Stimulated activated CD4-positive, alpha-beta T cell treated with anti-CD3 and anti-CD28 coated beads, Interleukin-2, amount 100 ng/mL, for 24 hours (primary cell): ENCODE measurements at places on chromosomes 13 and 19.
A peak's percentile ranks its signal among the peaks of the same experiment; 100 is the strongest.

- no peak for DNase-seq
Observed at GRCh38 chr19:2309734-2310362, 1.9 kb upstream of the LINGO3 start.

GRCh38 chr13:48790966-48791365 lies 137.2 kb downstream of the CYSLTR2 start:
- no peak for DNase-seq

DNA sequence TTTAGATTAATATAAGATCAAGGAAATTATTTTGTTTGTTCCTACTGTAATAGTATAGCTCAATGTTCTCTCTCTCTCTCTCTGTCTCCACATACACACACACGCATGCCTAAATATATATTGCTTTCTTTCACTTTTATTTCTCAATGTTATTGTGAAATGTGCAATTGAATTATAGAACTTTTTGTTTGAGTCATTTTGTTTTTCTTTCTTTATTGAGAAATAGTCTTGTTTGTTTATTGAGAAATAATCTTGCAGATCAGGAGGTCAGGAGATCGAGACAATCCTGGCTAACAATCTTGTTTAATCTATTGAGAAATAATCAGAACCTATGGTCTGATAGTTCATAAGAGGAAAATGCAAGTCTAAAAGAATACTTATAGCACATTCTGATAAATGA lies 1581.3 kb downstream of the EFNB2 start:
- DNase-seq: no peak

- no peak for DNase-seq
Observed at GRCh38 chr19:42293540-42293939, 8.4 kb upstream of the PRR19 start.

DNA sequence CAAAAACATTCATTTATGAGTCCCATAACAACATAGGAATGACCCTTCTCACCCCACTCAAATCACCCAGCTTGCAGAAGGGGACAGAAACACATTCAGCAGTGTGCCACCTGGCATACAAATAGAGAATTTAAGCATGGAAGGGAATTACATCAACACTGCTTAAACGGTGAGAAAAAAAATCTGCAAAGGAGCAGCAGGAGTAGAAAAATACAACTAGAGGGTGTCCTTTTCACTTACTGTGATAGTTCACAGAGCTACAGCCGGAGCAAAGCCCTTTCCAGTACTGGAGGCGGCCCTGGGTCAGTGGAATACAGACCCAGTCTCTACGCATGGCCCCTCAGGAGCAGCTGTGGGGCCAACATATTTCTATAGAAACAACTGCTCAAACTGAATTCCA lies 764.3 kb upstream of the ARGLU1 start:
- DNase-seq: no peak

DNA sequence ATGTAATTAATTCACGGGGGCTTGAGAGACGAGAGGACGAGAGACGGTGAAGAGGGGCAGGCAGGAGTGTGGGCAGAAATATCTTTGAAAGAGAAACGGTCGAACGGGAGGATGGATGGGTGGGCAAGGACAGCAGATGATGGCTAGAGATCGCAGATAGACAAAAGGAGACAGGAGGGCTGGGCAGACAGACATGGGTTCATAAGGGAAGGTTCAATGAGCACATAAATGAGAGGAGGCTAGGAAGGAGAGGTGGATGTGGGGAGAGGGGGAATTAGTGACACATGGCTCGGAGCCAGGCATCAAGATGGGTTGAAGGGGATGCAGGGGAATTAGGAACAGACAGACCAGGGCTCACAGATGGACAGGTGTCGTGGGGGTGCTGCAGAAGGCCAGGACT lies 1.1 kb downstream of the SYT3 start:
- no peak for DNase-seq

DNA sequence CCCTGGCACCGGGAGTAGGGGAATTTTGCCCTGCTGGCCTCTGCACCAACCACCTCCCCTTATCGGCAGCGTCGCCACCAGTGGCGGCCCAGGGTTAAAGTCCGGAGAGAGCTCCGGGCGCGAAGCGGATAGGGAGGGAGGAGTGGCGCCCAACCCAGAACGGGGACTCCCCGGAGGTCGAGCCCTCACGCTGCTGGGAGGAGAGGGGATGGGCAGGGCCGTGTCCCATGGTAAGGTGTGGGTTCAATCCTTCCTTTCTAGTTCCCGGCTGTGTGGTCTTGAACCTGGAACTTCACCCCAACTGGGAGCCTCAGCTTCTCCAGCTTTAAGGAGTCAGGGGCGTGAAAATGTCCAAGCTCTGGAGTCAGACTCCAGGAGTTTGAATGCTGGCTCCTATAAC lies 23.3 kb upstream of the BCL3 start:
- no peak for DNase-seq

- no peak for DNase-seq
Observed at GRCh38 chr13:50255639-50256038, 240.4 kb downstream of the KCNRG start.

DNA sequence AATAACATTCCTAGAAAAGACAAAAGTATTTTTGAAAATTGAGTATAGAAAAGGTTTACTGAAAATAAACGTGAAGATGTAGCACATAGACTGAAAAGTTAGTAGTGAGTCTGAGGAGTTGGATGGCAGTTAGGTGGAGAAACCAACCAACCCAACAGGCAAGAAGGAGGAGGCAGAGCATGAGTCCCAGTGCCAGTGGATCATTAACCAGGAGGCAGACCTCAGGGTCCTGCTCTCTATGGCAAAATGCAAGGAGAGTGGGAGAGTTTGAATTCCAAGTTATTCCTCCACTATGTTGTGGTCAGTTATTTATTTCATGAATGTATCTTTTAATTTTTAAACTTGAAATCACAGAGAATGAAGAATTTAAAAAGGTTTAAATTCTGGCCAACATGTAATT lies 446.4 kb downstream of the GPC6 start:
- DNase-seq: no peak

DNA sequence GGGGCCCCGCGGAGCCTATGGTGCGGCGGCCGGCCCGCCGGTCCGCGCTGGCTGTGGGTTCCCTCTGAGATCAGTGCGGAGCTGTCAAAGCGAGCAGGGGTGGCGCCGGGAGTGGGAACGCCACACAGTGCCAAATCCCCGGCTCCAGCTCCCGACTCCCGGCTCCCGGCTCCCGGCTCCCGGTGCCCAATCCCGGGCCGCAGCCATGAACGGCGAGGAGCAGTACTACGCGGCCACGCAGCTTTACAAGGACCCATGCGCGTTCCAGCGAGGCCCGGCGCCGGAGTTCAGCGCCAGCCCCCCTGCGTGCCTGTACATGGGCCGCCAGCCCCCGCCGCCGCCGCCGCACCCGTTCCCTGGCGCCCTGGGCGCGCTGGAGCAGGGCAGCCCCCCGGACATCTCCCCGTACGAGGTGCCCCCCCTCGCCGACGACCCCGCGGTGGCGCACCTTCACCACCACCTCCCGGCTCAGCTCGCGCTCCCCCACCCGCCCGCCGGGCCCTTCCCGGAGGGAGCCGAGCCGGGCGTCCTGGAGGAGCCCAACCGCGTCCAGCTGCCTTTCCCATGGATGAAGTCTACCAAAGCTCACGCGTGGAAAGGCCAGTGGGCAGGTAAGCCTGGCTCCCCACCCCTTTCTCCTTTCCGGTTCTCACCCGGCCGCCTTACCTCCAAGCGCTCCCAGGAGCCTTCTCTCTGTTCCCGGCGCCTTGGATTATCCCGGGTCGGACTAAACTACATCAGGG lies at the start of gene PDX1:
Gene PDX1, plus strand, starts transcription at position 67 of the 743 bp plus-strand sequence. Its CDS starts 139 bp downstream, at position 206.
- DNase-seq: no peak

GRCh38 chr19:41555748-41556147 lies 20.2 kb upstream of the CEACAM21 start:
- DNase-seq: no peak

DNA sequence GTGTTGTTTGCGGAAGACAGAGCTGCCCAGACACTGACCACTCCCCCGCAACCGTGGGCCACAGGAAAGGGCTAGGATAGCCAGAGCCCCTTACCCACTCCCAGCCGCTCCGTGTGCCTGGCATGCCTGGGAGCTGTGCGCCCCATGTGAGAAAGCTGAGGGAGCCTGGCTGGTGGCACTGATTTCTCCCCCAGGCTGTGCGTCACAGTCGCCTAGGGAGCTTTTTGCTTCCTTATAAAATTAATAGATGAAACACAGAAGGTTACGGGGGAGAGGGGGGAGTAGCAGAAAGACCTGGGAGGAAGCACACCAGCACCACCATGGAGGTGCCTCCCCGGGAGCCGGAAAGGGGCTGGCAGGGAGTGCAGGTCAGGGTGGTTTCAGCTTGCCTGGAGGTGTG lies 24.7 kb downstream of the DPF1 start:
- no peak for DNase-seq

DNA sequence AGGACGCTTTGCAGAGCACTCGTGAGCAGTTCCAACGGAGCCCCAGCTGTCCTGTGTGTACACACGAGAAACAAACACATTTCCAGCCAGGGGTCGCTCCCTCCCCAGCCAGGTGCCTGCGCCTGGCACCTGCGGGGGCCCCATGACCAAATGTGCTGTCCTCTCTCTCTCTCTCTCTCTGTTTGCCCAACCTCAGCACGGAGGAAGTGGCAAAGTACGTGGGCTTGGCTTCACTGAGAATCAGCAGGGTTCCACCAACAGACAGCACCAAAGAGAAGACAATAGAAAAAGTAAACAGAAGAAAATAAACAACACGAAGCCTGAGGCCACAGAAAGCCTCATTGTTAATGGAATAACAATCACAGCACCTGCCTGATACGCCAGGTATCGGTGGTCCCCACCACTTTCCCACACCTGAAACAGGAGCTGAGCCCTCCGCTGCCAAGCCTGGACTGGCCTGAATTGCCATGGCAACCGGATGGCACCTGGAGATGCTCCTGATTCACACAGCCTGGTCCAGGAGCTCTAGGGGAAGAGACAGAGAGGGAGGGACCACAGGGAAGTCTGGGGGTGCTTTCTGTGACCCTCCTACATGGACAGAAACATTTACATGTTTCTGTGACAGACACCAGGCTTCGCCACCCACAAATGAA lies 103.9 kb upstream of the CACNA1A start:
- no peak for DNase-seq

DNA sequence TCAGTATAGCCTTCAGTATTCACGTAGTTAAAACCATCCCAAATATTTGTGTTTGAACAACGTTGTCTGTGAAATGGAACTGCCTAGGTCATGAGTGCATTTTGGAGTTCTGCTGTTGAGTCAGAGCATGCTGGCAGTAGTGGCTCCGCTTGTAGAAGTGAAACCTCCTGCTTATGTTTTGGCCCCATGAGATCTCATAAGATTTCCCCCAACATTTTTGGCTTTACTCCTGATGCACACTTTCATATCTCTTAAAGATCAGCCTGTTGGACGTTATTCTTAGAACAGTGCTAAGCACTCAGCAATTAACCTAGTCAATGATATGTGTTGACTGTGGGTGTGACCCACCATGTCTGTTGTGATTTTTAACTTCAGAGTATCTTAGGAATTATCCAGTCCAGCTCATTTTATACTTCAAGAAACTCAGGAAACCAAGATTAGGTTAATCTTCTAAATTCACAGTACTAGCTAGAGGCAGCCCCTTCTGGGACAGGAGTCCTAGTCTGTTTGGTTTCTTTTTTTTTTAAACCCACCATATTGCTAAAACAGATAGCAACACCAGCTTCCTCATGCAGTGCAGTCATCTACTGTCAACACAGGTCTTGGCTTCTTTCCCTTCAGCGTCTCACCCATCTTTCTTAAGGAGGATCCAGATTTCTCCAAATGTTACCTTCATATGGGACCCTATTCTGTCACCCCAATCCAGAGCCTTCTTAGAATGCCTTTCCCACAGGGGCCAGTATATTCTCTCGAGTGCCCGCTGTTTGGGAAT lies 26.2 kb downstream of the RAP2A start:
- DNase-seq: no peak

DNA sequence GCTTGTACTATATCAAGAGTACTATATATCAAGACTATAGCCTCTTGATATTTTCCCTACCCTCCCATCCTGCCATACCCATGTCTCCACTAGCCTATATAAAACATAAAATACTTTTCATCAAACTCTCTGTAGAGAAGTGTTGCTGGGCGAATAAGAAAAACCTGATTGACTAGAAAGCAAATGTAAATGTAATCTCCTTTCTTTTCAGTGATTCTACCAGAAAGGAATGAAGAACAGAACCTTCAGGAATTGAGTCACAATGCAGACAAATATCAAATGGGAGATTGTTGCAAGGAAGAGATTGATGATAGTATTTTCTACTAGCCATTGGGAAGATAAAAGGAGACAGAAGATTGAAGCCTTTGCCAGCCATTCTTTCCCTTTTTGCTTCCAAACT lies 89.2 kb downstream of the KCNRG start:
- DNase-seq: no peak

DNA sequence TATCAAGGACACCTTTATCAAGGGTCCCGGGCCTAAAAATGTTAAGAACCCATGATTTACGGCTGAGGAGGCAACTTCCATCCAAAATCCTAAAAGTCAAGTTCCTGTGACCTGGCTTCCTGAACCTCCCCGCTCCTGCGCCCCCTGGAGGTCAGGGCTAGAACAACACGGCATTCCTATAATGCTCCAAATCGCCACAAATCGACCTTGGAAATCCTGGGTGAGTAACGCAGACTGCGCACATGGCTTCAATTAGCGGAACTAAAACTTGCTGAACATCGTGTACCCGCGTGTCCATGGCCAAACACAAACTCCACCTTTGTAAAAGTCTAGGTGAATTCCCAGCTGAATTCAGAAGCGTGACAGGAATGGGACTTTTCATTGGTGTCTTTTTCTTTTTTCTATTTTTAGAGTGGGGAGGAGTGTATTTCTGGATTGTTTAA lies 4.3 kb upstream of the C5AR1 start:
- peak; percentile 71 for DNase-seq

GRCh38 chr19:29712744-29713516 lies 2.1 kb downstream of the C19orf12 start:
- no peak for DNase-seq

- DNase-seq: no peak
Observed at GRCh38 chr13:99982731-99983498, 1.3 kb downstream of the ZIC2 start.

DNA sequence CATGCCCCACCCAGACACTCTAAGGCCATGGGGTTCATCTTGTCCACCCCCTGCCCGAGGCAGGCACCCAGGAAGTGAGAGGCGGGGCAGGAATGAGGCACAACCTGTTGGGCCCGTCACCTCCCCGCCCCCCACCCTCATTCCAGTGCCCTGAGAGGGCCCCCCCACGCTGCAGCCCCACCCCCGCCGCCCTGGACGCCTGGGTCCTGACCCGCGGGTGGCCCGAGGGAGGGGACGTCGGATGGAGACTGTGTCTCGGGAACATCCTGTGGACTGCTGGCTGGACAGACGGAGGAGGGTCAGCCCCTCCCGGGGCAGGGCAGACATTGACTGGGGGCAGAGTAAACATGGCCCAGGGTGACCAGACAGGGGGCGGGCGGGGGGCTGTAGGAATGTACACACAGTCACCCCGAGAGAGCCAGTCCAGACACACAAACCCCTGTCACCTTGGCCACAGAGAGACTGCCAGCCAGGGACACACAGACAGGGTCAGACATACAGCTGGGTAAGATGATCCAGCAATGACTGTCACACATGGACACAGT lies 7.4 kb upstream of the JUNB start:
- DNase-seq: no peak

- DNase-seq: no peak
Observed at GRCh38 chr13:50377726-50378270, 362.6 kb downstream of the KCNRG start.

GRCh38 chr13:113639616-113640262 lies 18.3 kb downstream of the ATP4B start:
- DNase-seq: no peak

- DNase-seq: peak; percentile 68
Observed at GRCh38 chr19:50328224-50328872, 829 bp downstream of the KCNC3 start.
